ENCODE measurements at places on chromosomes 5 and 9. TPM values are rescaled to one million over a fixed set of nuclear protein-coding genes. Genes with fewer than 3 reads are reported as not detected.

The TEK gene
- total RNA-seq = 54.8 TPM

The SH3GL2 gene
- total RNA-seq = not detected

The MARCOL gene
- not detected for total RNA-seq

The MPDZ gene
- 42.8 TPM for total RNA-seq

The CDC20B gene
- total RNA-seq = not detected

The PRR16 gene
- 3.0 TPM for total RNA-seq

The ZNF883 gene
- 1.1 TPM for total RNA-seq

The SARDH gene
- 4.5 TPM for total RNA-seq

The FOXD4L4 gene
- total RNA-seq = not detected

The TAF1L gene
- 0.14 TPM for total RNA-seq

The BTNL8 gene
- total RNA-seq = 7.9 TPM

The FAM169A gene
- total RNA-seq = 8.1 TPM

The UIMC1 gene
- total RNA-seq = 53.7 TPM

The PCDHB16 gene
- 1.7 TPM for total RNA-seq

DNA sequence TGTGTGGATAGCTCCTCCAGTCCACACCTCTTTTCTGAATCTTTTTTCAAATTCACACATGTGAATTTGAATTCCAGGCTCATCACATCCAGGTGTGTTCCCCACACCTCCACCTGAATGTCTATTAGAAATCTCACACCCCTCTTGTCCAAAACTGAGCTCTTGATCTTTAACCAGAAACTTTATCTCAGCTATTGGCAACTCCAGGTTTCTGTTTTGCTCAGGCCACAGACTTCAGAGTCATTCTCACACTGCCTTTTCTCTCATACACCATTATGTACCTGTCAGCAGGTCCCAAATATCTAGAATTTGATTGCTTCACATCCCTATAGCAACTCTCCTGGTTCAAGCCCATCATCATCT, 11.6 kb downstream of the NIPSNAP3B start:
- DNase-seq = no peak
- no peaks in the 10 kb centered on the region for H3K27me3 ChIP-seq
- H3K4me3 ChIP-seq = no peak overlapping the region
- H3K4me1 ChIP-seq = peaks cover 24% of the 10 kb centered on the region
- H3K36me3 ChIP-seq = no peaks in the 10 kb centered on the region

GRCh38 chr9:71270554-71270953, 149.1 kb upstream of the TRPM3 start:
- no peaks in the 10 kb centered on the region for H3K36me3 ChIP-seq
- H3K4me3 ChIP-seq = no peak overlapping the region
- peaks cover 12% of the 10 kb centered on the region for H3K27me3 ChIP-seq
- no peaks in the 10 kb centered on the region for H3K4me1 ChIP-seq
- DNase-seq = no peak

DNA sequence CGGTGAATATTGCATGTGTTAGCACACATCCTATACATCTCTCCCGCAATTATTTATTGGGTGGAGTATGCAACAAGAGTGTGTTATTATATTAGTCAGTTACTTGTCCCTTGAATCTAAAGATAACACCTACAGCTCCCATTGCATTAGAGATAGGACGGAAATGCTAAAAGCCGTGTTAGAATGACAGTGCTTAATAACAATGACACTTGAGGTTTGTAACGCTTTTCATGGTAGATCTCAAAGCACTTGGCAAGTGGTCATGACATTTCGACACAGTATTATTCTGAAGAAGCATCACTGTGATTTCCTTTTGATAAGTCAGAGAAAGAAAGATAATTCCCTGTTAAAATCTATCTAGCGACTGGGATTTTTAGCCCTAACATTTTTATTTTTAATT, 33.4 kb upstream of the TRIO start:
- H3K27me3 ChIP-seq = no peaks in the 10 kb centered on the region
- H3K27ac ChIP-seq = no peak overlapping the region
- H3K4me1 ChIP-seq = no peaks in the 10 kb centered on the region
- no peaks in the 10 kb centered on the region for H3K36me3 ChIP-seq
- no peak overlapping the region for H3K4me3 ChIP-seq

GRCh38 chr9:135581636-135582426, 20.3 kb downstream of the PAEP start:
- H3K36me3 ChIP-seq = no peaks in the 10 kb centered on the region
- H3K27me3 ChIP-seq = no peaks in the 10 kb centered on the region

- DNase-seq = no peak
- H3K4me1 ChIP-seq = peaks cover 12% of the 10 kb centered on the region
- H3K27me3 ChIP-seq = peaks cover 12% of the 10 kb centered on the region
- no peak overlapping the region for H3K27ac ChIP-seq
- peak overlapping the region; percentile 52 for H3K4me3 ChIP-seq
- H3K36me3 ChIP-seq = no peaks in the 10 kb centered on the region
Observed at GRCh38 chr5:60842871-60843385, 1.1 kb downstream of the ELOVL7 start.

GRCh38 chr5:171622010-171622409, 163.6 kb upstream of the SMIM23 start:
- DNase-seq = no peak
- no peaks in the 10 kb centered on the region for H3K36me3 ChIP-seq
- no peak overlapping the region for H3K27ac ChIP-seq

GRCh38 chr9:129054163-129054851, 17.9 kb downstream of the MIGA2 start:
- H3K36me3 ChIP-seq = peaks cover 92% of the 10 kb centered on the region
- no peak overlapping the region for H3K27ac ChIP-seq
- H3K27me3 ChIP-seq = no peaks in the 10 kb centered on the region
- no peak overlapping the region for H3K4me3 ChIP-seq
- no peaks in the 10 kb centered on the region for H3K4me1 ChIP-seq
- DNase-seq = no peak

DNA sequence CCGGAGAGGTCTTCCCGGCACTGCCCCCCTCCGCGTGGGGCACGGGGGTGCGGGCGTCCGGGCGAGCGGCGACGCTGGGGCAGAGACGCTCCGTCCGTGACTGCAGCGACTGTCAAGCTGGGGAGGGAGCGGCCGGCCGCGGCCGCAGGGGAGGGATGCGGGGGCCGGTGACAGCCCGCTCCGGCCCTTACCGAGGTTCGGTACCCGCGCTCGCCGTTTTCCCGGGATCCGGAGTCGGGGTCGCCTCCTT, 400 bp downstream of the KDM4C start:
- H3K27me3 ChIP-seq = no peaks in the 10 kb centered on the region
- DNase-seq = no peak
- peak overlapping the region; percentile 74 for H3K4me3 ChIP-seq
- H3K27ac ChIP-seq = peak overlapping the region; percentile 93

GRCh38 chr5:2584579-2585269, 166.8 kb downstream of the IRX2 start:
- H3K36me3 ChIP-seq = no peaks in the 10 kb centered on the region
- no peak for DNase-seq
- H3K4me3 ChIP-seq = no peak overlapping the region

GRCh38 chr5:65037831-65038815, 269.4 kb downstream of the CWC27 start:
- no peak overlapping the region for H3K4me3 ChIP-seq
- no peaks in the 10 kb centered on the region for H3K36me3 ChIP-seq

DNA sequence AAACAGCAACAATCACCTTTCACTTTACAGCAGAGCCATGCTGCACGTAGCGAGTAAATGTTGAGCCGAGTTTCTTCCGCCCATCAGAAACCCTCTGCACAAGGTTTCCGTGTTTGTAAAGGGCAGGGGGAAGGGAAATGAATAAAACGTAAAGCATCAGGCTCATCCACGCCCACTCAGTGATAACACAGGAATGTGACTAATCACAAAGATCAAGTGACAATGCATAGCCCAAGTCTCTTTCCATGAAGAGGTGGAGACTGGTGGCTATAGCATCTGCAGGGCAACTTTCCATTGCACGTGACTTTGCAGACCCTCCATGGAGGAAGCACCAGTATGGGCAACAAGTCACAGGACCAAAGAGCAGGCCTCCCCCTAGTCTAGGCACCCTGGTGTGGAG, 56.6 kb downstream of the CAMSAP1 start:
- H3K27me3 ChIP-seq = no peaks in the 10 kb centered on the region
- H3K27ac ChIP-seq = no peak overlapping the region
- H3K4me1 ChIP-seq = no peaks in the 10 kb centered on the region
- H3K4me3 ChIP-seq = no peak overlapping the region
- DNase-seq = no peak

DNA sequence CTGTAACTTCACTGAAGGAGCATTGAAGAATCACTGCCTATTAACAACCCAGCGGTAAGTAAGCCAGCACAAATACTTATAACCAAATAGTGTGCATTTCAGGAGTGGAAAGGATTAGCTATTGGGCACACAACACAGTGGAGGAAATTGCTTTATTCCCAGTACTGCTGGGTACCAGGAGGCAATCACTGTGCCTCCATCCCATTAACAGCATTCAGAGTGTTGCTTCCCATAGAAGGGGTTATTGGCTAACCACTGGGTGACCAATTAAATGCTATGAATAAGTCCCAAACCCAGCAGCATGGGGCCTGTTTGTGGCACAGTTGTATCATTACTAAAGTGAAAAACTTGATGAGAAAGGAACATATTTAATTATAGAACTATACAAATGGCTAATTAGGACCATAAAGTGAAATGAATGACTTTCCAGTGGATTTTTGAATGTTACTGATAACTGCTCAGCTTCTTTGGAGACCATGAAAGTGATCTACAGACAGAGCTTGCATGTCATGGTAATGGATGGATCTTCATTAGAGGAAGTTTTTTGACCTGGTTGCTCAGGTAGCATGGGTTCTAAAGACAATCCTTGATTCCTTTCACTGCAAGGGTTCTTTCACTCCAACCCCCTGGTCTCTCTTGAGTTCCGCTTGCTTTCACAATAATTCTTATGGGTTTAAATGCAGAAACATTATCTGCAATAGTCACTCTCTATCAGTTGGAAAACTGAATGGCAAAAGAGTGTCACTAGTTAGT, 413.3 kb upstream of the RORB start:
- H3K36me3 ChIP-seq = no peaks in the 10 kb centered on the region
- no peak for DNase-seq
- H3K27me3 ChIP-seq = no peaks in the 10 kb centered on the region
- no peak overlapping the region for H3K27ac ChIP-seq

GRCh38 chr5:64869419-64869818, 100.7 kb downstream of the CWC27 start:
- no peaks in the 10 kb centered on the region for H3K36me3 ChIP-seq
- H3K27me3 ChIP-seq = no peaks in the 10 kb centered on the region
- H3K27ac ChIP-seq = no peak overlapping the region
- H3K4me3 ChIP-seq = no peak overlapping the region
- H3K4me1 ChIP-seq = no peaks in the 10 kb centered on the region

- no peaks in the 10 kb centered on the region for H3K36me3 ChIP-seq
- no peaks in the 10 kb centered on the region for H3K4me1 ChIP-seq
- no peaks in the 10 kb centered on the region for H3K27me3 ChIP-seq
- H3K27ac ChIP-seq = no peak overlapping the region
- H3K4me3 ChIP-seq = no peak overlapping the region
- DNase-seq = no peak
Observed at GRCh38 chr5:17819783-17820182, 185.5 kb downstream of the TAF11L14 start.

DNA sequence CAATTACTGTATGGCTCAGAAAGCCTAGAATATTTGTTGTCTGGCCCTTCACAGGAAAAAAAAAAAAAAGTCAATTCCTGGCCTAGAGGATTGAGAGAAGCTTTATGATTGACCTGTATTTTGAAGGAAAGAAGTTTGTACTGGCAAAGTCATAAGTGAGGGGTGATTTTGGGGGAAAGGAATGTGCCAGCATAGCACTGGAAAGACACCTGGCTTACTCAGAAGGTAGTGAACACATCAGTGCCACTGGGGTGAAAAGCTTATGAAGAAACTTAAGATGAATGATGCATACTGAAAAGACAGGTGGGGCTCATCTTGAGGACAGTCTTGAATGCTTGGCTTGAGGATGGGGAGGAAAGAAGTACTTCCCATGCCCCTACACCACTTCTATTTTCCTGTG, 127.9 kb upstream of the RASA1 start:
- H3K27ac ChIP-seq = no peak overlapping the region
- no peaks in the 10 kb centered on the region for H3K36me3 ChIP-seq
- no peaks in the 10 kb centered on the region for H3K27me3 ChIP-seq
- H3K4me3 ChIP-seq = no peak overlapping the region
- no peak for DNase-seq

DNA sequence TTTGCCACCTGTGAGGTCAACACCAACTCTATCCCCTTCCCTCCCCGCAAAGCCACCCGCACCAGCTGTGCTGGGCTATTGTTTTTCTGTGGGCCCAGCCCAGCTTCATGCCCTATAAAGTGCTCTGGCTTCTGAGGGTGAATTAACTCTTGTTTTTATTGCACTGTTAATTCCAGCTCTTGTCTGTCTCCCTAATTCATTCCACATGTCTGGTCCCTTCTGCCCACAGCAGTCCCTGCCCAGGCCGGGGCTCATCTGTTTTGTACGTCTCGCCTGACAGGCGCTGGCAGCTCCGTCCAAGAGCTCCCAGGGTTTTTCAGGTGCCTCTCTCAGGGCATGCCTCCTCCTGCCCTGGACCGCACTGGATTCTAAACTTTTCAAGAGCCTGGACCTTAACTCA, 118.9 kb downstream of the PDZD2 start:
- no peaks in the 10 kb centered on the region for H3K4me1 ChIP-seq
- no peaks in the 10 kb centered on the region for H3K27me3 ChIP-seq
- H3K36me3 ChIP-seq = no peaks in the 10 kb centered on the region
- H3K4me3 ChIP-seq = no peak overlapping the region

- H3K36me3 ChIP-seq = no peaks in the 10 kb centered on the region
- H3K4me1 ChIP-seq = no peaks in the 10 kb centered on the region
- no peaks in the 10 kb centered on the region for H3K27me3 ChIP-seq
Observed at GRCh38 chr9:85212887-85213286, 528.9 kb downstream of the AGTPBP1 start.

GRCh38 chr9:130426883-130427282, 17.9 kb upstream of the ASS1 start:
- H3K36me3 ChIP-seq = no peaks in the 10 kb centered on the region
- H3K4me3 ChIP-seq = no peak overlapping the region
- no peaks in the 10 kb centered on the region for H3K27me3 ChIP-seq
- DNase-seq = no peak

DNA sequence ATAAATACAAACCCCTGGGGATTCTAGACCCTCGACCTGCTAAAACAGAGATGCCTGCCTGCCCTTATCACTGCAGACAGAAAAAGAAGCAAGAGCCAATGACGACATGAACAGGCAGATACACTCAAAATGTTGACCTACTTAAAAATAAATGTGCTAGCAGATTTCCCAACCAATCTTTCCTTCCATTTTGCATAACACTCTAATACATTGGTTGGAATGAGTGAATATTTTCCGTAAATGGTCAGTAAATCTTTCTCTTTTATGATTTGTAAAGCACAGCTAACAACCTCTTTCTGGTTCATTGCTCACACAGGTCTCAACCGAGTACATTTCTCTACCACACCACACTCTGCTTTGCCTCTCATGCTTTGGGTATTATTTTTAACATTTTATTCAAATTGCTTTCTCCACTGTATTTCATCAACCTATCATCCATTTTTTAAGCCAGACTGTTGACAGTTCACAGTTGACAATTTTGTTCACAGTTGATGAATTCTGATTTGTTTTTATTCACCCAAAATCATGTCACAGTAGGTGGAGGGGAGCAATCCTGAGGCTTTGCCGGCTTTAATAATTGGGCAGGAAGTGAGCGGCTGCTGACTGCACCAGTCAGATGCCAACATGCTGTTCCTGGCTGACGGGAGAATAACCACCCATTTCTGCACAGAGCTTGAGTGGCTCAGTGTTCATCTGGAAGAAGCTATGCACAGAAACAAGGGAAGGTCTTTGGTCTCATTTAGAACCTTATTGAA, 426.6 kb downstream of the SPOCK1 start:
- DNase-seq = no peak
- H3K4me3 ChIP-seq = no peak overlapping the region
- no peaks in the 10 kb centered on the region for H3K4me1 ChIP-seq
- no peaks in the 10 kb centered on the region for H3K27me3 ChIP-seq
- H3K27ac ChIP-seq = no peak overlapping the region
